ENCODE measurements at places on chromosomes 16 and 17. TPM values are rescaled to one million over a fixed set of nuclear protein-coding genes. Genes with fewer than 3 reads are reported as not detected.

The CRISPLD2 gene
- total RNA-seq: 35.0 TPM

The EFCAB5 gene
- not detected for total RNA-seq

The SPAG9 gene
- 93.9 TPM for total RNA-seq

The SNAI3 gene
- total RNA-seq: not detected

The FZD2 gene
- total RNA-seq: 21.3 TPM
